Type B pancreatic cell (in vitro differentiated cells): ENCODE measurements at places on chromosomes 2 and 18.

GRCh38 chr2:181946444-181947127, 39.1 kb upstream of the PPP1R1C start:
- H3K27me3 ChIP-seq = no peaks in the 10 kb centered on the region
- peak overlapping the region; percentile 18 for H3K4me3 ChIP-seq
- peak overlapping the region; percentile 83 for H3K27ac ChIP-seq

GRCh38 chr2:148930046-148930775, 55.2 kb downstream of the KIF5C start:
- peak overlapping the region; percentile 27 for H3K27ac ChIP-seq
- peaks cover 4% of the 10 kb centered on the region for H3K36me3 ChIP-seq
- H3K4me3 ChIP-seq = peak overlapping the region; percentile 16
- no peaks in the 10 kb centered on the region for H3K27me3 ChIP-seq
- peaks cover 50% of the 10 kb centered on the region for H3K4me1 ChIP-seq
- DNase-seq = no peak

GRCh38 chr2:15544227-15544626, 16.9 kb downstream of the NBAS start:
- no peak for DNase-seq
- no peak overlapping the region for H3K27ac ChIP-seq
- H3K4me1 ChIP-seq = no peaks in the 10 kb centered on the region
- no peak overlapping the region for H3K4me3 ChIP-seq
- no peaks in the 10 kb centered on the region for H3K27me3 ChIP-seq
- peaks cover 26% of the 10 kb centered on the region for H3K36me3 ChIP-seq

DNA sequence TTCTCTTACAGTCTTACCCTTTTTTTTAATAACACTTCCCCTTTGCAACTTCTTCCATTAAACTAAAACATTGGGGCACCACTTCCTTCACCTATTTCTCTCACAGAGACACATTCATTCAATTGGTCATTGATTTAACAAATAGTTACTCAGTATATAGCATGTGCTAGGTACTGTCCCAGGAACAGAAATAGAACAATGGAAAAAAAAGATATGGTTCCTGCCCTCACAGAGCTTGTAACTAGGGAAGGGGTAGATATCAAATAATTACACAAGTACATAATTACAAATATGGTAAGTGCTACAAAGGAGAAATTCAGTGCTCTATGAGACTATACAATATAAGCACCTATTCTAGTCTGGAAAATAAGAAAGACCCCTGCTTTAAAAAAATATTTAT, 165.5 kb upstream of the RBBP8 start:
- no peak overlapping the region for H3K27ac ChIP-seq
- no peaks in the 10 kb centered on the region for H3K4me1 ChIP-seq
- no peak overlapping the region for H3K4me3 ChIP-seq
- no peaks in the 10 kb centered on the region for H3K36me3 ChIP-seq
- DNase-seq = no peak

- no peak overlapping the region for H3K27ac ChIP-seq
- H3K4me1 ChIP-seq = no peaks in the 10 kb centered on the region
- H3K36me3 ChIP-seq = no peaks in the 10 kb centered on the region
- no peak for DNase-seq
- H3K27me3 ChIP-seq = no peaks in the 10 kb centered on the region
These were observed 190.1 kb downstream of the RAD51AP2 start for GRCh38 chr2:17328161-17328560.

GRCh38 chr18:68519336-68519735, 195.6 kb downstream of the TMX3 start:
- H3K27ac ChIP-seq = no peak overlapping the region
- DNase-seq = no peak
- no peak overlapping the region for H3K4me3 ChIP-seq
- H3K27me3 ChIP-seq = no peaks in the 10 kb centered on the region

GRCh38 chr2:241924069-241924908, 54.8 kb downstream of the RTP5 start:
- DNase-seq = no peak
- no peaks in the 10 kb centered on the region for H3K36me3 ChIP-seq
- no peak overlapping the region for H3K4me3 ChIP-seq
- no peak overlapping the region for H3K27ac ChIP-seq
- H3K27me3 ChIP-seq = peaks cover 7% of the 10 kb centered on the region

DNA sequence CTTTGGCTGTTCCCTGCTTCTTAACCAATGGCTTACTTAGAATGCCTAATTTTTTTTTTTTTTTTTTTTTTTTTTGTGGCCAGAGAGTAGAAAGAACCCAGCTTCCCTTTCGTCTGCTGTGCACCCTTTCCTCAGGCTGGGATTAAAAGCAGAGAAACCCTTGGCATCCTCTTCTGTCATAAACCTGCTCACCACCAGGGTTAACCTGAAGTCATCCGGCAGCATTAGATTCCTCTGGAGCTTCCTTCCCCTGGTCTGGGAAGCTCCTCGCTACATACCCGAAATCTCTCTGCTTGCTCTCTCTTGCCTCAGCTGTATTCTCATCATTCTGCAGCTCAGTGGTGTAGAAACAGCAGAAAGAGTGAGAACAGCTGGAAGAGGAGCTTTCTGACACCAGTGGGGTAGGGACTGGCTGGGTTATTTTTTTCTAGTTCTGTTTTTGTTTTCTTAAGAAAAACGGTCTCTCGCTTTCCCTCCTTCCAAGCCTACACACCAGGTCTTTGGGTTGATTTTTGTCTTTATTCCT, 339.0 kb upstream of the MEIS1 start:
- H3K27me3 ChIP-seq = peaks cover 2% of the 10 kb centered on the region
- H3K27ac ChIP-seq = no peak overlapping the region
- no peak overlapping the region for H3K4me3 ChIP-seq
- peaks cover 7% of the 10 kb centered on the region for H3K36me3 ChIP-seq

DNA sequence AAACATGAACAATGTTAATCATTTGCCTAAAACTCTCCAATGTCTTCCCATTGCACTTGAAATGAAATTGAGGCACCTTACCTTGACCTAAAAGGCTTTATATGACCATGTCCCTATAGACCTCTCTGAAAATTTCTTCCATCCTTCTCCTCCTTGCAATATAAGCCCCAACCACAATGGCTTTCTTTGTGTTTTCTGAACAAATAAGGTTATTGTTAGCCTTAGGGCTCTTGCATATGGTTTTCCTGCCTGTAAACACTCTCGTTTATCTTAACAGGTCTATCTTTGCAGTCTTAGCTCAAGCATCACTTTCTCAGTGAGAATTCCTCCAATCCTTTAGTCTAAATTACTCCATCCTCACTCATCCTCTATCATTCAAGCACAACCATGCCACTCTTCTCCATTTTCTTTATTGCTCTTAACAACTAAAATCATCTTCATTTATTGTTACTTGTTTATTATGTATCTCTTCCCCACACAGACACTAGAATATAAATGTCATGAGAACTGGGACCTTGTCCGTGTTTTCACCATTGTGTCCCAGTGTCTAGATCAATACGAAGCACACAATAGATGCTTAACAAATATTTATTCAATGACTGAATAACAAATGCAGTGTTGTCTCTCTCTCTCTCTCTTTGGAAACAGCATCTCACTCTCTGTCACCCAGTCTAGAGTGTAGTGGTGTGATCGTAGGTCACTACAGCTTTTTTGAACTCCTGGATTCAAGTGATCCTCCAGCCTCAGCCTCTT, 129.3 kb downstream of the RDH14 start:
- no peak for DNase-seq
- H3K4me1 ChIP-seq = peaks cover 22% of the 10 kb centered on the region
- H3K36me3 ChIP-seq = no peaks in the 10 kb centered on the region
- no peak overlapping the region for H3K27ac ChIP-seq
- H3K27me3 ChIP-seq = peaks cover 26% of the 10 kb centered on the region
- no peak overlapping the region for H3K4me3 ChIP-seq

DNA sequence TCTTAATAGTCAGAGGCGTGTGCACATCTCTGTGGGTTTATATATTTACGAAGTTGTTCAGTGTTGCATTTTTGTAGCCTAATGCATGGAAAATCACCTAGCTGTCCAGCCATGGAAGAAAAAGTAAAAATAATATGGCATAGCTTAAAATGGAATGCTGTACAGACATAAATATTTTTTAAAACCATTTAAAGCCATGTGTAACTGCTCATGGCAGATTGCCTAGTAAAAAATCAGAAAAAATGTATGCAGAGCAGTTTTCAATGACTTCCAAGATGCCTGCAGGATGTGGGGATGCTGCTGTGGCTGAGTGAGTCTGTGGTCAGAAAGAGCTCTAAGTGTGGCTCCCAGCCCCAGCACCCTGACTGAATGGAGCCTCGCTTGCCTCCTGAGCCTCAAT, 64.8 kb upstream of the ALKAL2 start:
- H3K27me3 ChIP-seq = peaks cover 4% of the 10 kb centered on the region
- peaks cover 5% of the 10 kb centered on the region for H3K4me1 ChIP-seq
- no peak overlapping the region for H3K4me3 ChIP-seq
- no peak overlapping the region for H3K27ac ChIP-seq

DNA sequence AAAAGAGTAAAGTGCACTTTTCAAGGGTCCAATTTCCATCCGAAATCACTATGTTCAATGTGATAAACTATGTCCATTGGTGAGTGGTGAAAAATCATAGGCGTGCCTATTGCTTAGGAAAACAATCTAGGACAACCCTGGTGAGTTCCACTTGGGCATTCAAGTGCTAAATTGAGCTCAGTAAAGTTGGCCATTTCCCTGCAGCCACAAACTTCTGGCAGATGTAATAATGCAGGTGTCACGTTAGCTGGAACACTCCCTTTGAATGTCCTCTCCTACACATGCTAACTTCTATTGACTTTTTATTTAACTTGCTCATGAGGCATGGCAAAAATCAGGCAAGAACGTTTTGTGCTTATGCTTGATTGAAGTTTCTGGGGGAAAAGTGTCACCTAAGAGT, 67.1 kb downstream of the CPS1 start:
- no peak overlapping the region for H3K4me3 ChIP-seq
- DNase-seq = no peak
- no peaks in the 10 kb centered on the region for H3K27me3 ChIP-seq
- no peaks in the 10 kb centered on the region for H3K4me1 ChIP-seq

DNA sequence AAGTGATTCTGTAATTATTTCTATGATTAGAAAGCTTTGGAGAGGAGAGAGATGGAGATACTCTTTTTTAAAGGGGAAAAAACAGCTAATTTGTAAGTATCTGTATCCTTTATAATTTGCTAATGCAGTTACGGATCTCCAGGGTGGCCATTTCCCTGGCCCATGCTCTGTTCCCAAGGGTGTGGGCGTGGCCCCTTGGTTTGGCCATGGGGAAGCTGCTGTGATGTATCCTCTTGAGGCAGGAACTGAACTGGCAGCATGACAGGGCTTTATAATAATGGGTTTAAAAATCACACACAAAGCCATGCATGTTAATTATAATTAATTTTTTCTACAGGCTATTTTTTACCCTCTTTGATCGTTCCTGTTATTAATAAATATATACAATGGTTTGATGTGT, 27.0 kb downstream of the TRAPPC12 start:
- no peaks in the 10 kb centered on the region for H3K4me1 ChIP-seq
- peaks cover 26% of the 10 kb centered on the region for H3K36me3 ChIP-seq
- DNase-seq = no peak
- no peaks in the 10 kb centered on the region for H3K27me3 ChIP-seq
- no peak overlapping the region for H3K27ac ChIP-seq

GRCh38 chr2:102040229-102040628, 48.5 kb downstream of the IL1R2 start:
- no peak overlapping the region for H3K27ac ChIP-seq
- no peak overlapping the region for H3K4me3 ChIP-seq
- peaks cover 22% of the 10 kb centered on the region for H3K27me3 ChIP-seq
- no peaks in the 10 kb centered on the region for H3K36me3 ChIP-seq

- H3K27me3 ChIP-seq = peaks cover 3% of the 10 kb centered on the region
- peaks cover 38% of the 10 kb centered on the region for H3K4me1 ChIP-seq
- H3K36me3 ChIP-seq = peaks cover 8% of the 10 kb centered on the region
These were observed 99.3 kb downstream of the ASB1 start for GRCh38 chr2:238525990-238526389.

DNA sequence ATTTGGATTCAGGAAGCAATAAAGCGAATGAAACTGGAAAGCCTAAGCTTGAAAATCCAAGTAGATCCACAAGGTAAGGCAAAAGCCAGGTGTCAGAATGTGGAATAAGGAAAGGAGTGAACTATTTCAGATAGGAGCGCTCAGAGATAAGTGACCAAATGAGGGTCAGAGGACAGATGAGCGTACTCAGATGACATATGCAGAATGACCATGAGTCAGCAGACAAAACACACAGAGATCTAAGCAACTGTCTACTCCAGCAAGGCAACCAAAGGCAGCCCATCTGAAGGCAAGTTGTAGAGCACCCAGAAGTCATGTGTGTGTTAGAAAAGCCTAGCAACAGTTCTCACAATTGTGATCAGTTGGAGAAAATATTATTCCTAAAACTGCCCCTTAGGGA, 548.4 kb upstream of the FSHR start:
- H3K4me1 ChIP-seq = no peaks in the 10 kb centered on the region
- H3K4me3 ChIP-seq = no peak overlapping the region
- no peak overlapping the region for H3K27ac ChIP-seq
- DNase-seq = no peak

DNA sequence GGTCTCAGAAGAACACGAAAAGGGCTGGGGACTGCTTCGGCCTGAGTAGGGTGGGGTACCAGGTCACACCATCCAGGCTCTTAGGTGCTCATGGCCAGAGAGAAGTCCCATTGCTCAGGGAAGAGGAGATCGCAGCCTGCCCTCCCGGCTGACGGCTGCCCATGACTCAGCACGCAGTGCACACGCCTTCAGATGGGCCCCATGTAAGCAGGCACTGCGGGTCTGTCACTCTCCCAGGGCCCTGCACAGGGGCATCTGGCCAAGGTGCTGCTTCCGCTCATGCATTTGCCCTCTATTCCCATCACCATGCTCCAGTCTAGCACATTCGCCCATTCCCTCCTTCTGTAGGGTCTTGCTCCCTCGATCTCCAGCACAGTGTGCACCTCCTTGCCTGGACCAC, 34.7 kb downstream of the SFXN5 start:
- peaks cover 3% of the 10 kb centered on the region for H3K36me3 ChIP-seq
- H3K4me3 ChIP-seq = no peak overlapping the region
- DNase-seq = no peak
- H3K27ac ChIP-seq = peak overlapping the region; percentile 18
- no peaks in the 10 kb centered on the region for H3K27me3 ChIP-seq

- peaks cover 12% of the 10 kb centered on the region for H3K36me3 ChIP-seq
- no peaks in the 10 kb centered on the region for H3K27me3 ChIP-seq
- H3K4me1 ChIP-seq = peaks cover 52% of the 10 kb centered on the region
These were observed 237.5 kb downstream of the LOXHD1 start for GRCh38 chr18:46419391-46420141.
